ENCODE measurements at places on chromosomes 5 and 9. TPM values are rescaled to one million over a fixed set of nuclear protein-coding genes. Genes with fewer than 3 reads are reported as not detected.

DNA sequence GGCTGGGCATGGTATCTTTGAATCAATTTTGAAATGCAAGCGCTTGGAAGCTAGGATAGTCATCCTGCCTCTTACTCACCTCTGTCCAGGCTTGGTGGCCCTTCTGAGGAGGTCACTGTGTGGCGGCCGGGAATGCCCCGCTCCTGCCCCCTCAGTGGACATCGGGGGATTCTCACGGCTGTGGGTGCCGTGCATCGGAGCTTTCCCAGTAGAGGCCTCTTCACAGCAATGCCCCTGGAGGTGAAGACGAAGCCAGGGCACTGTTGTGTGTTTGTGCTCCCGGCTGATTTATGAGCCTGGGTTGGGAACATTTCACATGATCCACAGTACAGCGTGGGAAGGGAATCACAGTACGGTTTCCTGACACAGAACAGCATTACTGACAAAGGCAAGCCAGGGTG lies 147.5 kb downstream of the NXNL2 start:
- H3K4me1 ChIP-seq, result peaks cover 4% of the 10 kb centered on the region
- H3K27me3 ChIP-seq, result no peaks in the 10 kb centered on the region
- H3K36me3 ChIP-seq, result no peaks in the 10 kb centered on the region
- H3K4me3 ChIP-seq, result no peak overlapping the region

DNA sequence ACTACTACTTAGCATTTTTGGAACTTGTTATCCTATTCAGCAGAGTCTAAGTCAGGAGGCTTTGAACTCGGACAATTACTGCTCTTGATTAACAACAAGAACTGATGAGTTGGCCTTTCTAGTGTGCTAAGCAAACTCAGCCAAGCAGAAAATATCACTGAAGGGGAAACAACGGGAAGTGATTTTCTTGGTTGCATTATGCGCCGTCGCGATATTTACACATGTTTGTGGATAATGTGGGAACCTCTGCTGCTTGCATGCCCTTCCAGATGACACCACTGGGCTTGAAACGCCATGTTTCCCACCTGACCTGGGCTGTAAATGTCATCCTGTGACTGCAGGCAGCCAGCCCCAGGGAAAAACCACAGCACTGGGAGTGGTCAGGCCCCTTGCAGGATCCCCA lies 205.5 kb downstream of the PAX5 start:
- H3K27ac ChIP-seq, result no peak overlapping the region
- no peaks in the 10 kb centered on the region for H3K4me1 ChIP-seq
- H3K4me3 ChIP-seq, result no peak overlapping the region
- H3K27me3 ChIP-seq, result peaks cover 10% of the 10 kb centered on the region
- DNase-seq, result no peak

GRCh38 chr9:69542942-69543704 lies 129.0 kb downstream of the APBA1 start:
- no peaks in the 10 kb centered on the region for H3K4me1 ChIP-seq
- no peaks in the 10 kb centered on the region for H3K27me3 ChIP-seq
- no peak overlapping the region for H3K4me3 ChIP-seq

DNA sequence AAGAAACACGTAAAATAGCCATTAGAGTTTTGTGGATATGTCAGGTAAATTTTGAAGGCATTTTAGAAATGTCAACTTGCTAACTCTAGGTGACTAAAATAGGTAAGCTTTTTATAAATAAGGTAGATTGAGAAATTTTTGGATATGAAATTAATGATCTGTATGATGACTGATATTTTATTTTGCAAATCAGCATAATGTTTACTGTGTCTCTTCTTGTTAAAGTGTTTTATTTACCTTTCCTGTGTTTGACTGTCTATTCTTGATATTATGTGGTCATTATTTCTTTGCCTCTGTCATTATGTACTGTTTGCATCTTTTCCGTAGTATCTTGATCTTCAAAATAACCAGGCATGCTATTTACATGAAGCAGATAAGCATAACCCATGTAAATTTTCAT lies 58.4 kb downstream of the ZCCHC7 start:
- H3K27me3 ChIP-seq, result no peaks in the 10 kb centered on the region
- no peak overlapping the region for H3K4me3 ChIP-seq
- no peaks in the 10 kb centered on the region for H3K4me1 ChIP-seq
- no peak for DNase-seq
- no peaks in the 10 kb centered on the region for H3K36me3 ChIP-seq

Gene TRIP13
- total RNA-seq, result 2.1 TPM

- no peaks in the 10 kb centered on the region for H3K4me1 ChIP-seq
- H3K36me3 ChIP-seq, result no peaks in the 10 kb centered on the region
- DNase-seq, result peak; percentile 15
- H3K27me3 ChIP-seq, result no peaks in the 10 kb centered on the region
- no peak overlapping the region for H3K4me3 ChIP-seq
Measured at GRCh38 chr5:59496524-59497134, 396.9 kb downstream of the PDE4D start.

- no peaks in the 10 kb centered on the region for H3K27me3 ChIP-seq
- no peak for DNase-seq
- no peak overlapping the region for H3K4me3 ChIP-seq
- no peaks in the 10 kb centered on the region for H3K4me1 ChIP-seq
- no peak overlapping the region for H3K27ac ChIP-seq
- no peaks in the 10 kb centered on the region for H3K36me3 ChIP-seq
Measured at GRCh38 chr9:137955586-137955985, 78.0 kb downstream of the CACNA1B start.

Gene IL17B
- total RNA-seq, result not detected

DNA sequence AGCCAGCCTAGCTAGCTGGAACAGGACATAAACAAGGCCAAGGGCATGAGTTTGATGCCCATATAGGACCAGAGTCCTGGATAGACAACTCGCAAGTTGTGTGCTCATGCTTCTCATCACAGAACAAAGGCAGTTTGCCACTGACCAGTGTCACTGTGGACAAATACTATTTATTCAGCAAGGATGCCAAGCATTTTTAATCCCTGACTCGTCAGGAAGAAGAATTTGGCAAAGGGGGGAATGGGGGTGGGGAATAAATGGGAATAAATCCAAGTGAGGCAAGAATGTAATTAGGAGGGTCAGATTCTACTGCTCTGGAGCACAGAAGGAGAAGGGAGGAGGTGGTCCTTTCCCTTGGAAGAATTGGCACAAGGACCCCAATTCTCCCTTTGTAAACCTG lies 46.8 kb upstream of the ANKRD55 start:
- DNase-seq, result peak; percentile 78
- H3K27ac ChIP-seq, result no peak overlapping the region
- H3K36me3 ChIP-seq, result no peaks in the 10 kb centered on the region

DNA sequence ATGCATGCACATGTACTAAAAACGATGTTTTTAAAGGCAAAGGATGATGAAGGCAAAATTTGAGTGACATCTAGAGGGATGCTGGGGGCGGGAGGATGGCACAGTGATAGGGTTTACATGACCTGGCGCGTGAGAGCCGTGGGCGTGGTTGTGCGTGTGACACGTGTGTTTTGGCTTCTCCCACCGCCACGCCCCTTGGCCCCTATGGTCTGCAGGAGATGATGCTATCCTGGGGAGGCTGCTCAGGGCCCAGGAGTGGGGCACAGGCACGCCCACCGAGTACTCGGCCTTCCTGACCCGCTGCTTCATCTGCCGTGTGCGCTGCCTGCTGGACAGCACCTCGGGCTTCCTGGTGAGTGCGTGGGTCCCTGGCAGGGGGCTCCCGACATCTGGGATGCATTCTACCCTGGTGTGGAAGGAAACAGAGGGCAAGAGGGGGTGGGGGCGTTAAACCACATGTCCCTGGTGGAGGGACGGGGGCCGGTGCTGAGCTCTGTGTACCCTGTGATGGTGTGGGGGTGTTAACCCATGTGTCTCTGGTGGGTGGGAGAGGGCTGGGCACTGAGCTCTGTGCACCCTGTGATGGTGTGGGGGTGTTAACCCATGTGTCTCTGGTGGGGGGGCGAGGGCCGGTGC lies 19.2 kb upstream of the EXOC3 start:
- no peaks in the 10 kb centered on the region for H3K4me1 ChIP-seq
- H3K4me3 ChIP-seq, result no peak overlapping the region
- no peak overlapping the region for H3K27ac ChIP-seq
- peaks cover 21% of the 10 kb centered on the region for H3K36me3 ChIP-seq

GRCh38 chr9:130088051-130088450 lies 34.3 kb downstream of the GPR107 start:
- no peaks in the 10 kb centered on the region for H3K4me1 ChIP-seq
- no peak for DNase-seq
- H3K4me3 ChIP-seq, result no peak overlapping the region

Gene ADCY2
- under 0.01 TPM for total RNA-seq

DNA sequence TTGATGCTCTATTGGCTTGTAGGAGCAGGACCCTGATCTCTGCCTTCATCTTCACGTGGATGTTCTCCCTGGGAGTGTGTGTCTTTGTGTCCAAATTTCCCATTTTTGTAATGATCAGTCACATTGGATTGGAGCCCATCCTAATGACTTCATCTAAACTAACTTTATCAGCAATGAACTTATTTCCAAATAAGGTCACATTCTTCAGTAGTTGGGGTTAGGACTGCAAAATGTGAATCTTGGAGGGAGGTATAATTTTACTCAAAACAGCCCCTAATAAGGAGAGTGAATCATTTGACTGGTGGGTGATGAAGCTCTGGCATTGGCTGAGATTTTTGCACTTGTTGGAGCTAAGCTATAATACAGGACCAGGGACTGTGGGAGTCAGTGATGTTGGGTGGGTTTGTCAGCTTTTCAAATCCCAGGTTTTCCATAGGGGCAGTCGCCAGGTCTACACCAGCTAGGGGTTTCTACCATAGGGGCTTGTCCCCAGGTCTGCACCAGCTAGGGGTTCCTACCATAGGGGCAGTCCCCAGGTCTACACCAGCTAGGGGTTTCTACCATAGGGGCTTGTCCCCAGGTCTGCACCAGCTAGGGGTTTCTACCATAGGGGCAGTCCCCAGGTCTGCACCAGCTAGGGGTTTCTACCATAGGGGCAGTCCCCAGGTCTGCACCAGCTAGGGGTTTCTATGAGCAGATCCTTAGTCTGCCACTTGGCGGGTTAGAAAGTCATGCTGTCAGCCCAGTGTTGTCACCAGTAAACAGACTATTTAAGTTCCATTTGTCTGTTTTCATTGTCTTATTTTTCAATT lies 382.6 kb upstream of the DAP start:
- no peaks in the 10 kb centered on the region for H3K27me3 ChIP-seq
- H3K27ac ChIP-seq, result no peak overlapping the region
- no peak overlapping the region for H3K4me3 ChIP-seq
- no peaks in the 10 kb centered on the region for H3K4me1 ChIP-seq
- H3K36me3 ChIP-seq, result no peaks in the 10 kb centered on the region

Gene ALDH1A1
- total RNA-seq, result 45.2 TPM

Gene PCA3
- total RNA-seq, result not detected

GRCh38 chr9:115849679-115850412 lies 303.7 kb upstream of the PAPPA start:
- no peak overlapping the region for H3K27ac ChIP-seq
- H3K4me3 ChIP-seq, result no peak overlapping the region
- H3K4me1 ChIP-seq, result no peaks in the 10 kb centered on the region

GRCh38 chr9:137281345-137282116 lies 4.0 kb downstream of the TOR4A start:
- no peak overlapping the region for H3K27ac ChIP-seq
- H3K36me3 ChIP-seq, result peaks cover 17% of the 10 kb centered on the region
- no peak for DNase-seq
- peaks cover 8% of the 10 kb centered on the region for H3K4me1 ChIP-seq
- no peaks in the 10 kb centered on the region for H3K27me3 ChIP-seq
- no peak overlapping the region for H3K4me3 ChIP-seq

Gene ANKRD20A1
- under 0.01 TPM for total RNA-seq

DNA sequence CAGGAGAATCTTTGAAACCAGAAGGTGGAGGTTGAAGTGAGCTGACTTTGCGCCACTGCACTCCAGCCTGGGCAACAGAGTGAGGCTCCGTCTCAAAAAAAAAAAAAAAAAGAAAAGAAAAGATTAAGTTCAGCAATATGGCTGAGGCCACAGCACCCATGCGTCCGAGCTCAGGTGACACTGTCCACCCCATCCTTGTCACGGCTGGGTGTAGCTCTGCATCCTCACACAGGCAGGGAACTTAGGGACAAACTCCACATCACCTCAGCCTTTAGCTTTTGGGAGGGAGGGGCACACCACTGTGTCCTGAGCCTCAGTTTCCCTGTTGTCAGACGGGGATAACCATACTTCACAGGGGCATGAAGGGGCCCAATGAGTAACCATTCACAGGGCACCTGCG lies 15.5 kb downstream of the FGD3 start:
- H3K4me1 ChIP-seq, result no peaks in the 10 kb centered on the region
- H3K36me3 ChIP-seq, result no peaks in the 10 kb centered on the region
- H3K27me3 ChIP-seq, result no peaks in the 10 kb centered on the region
- H3K4me3 ChIP-seq, result no peak overlapping the region

Gene PLAC8L1
- not detected for total RNA-seq

- no peaks in the 10 kb centered on the region for H3K27me3 ChIP-seq
- H3K27ac ChIP-seq, result no peak overlapping the region
- no peak overlapping the region for H3K4me3 ChIP-seq
- H3K4me1 ChIP-seq, result no peaks in the 10 kb centered on the region
- no peaks in the 10 kb centered on the region for H3K36me3 ChIP-seq
Measured at GRCh38 chr5:175746851-175747250, 89.0 kb downstream of the HRH2 start.

GRCh38 chr5:133821311-133821741 lies 147.1 kb downstream of the C5orf15 start:
- no peak overlapping the region for H3K27ac ChIP-seq
- no peaks in the 10 kb centered on the region for H3K36me3 ChIP-seq
- no peaks in the 10 kb centered on the region for H3K4me1 ChIP-seq
- H3K27me3 ChIP-seq, result no peaks in the 10 kb centered on the region

GRCh38 chr9:76099516-76099915 lies 209.0 kb downstream of the PCSK5 start:
- H3K36me3 ChIP-seq, result no peaks in the 10 kb centered on the region
- no peak overlapping the region for H3K27ac ChIP-seq

DNA sequence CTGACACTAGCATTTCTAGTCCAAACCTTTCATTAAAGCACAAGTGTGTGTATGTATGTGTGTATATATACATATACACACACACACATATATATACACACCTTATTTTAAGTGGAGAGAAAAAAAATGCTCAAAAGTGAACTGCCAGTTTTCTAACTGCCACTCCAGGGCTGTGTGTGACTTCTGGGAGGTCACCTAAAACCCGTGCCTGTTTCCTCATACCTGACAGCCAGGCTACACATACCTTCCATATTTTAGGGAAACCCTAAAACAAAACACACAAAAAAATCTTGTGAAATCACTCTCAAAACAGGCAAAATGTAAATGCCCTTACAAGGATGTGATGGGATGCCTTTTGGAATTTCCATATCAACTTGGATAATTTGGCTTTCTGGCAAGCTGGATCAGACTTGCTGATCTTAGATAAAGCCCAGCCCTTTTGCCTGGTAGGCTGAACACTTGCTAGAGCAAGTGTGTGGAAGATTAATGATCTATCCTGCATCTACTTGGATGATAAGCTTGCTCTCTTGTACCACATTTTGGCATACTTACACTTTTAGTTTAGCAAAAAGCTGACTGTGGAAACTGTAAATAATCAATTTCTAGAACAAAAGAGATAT lies 127.8 kb downstream of the GNAQ start:
- H3K36me3 ChIP-seq, result no peaks in the 10 kb centered on the region
- no peaks in the 10 kb centered on the region for H3K27me3 ChIP-seq
- H3K4me1 ChIP-seq, result peaks cover 6% of the 10 kb centered on the region
- no peak overlapping the region for H3K4me3 ChIP-seq
- no peak for DNase-seq

- no peak overlapping the region for H3K4me3 ChIP-seq
- no peak for DNase-seq
- peaks cover 2% of the 10 kb centered on the region for H3K4me1 ChIP-seq
- H3K27me3 ChIP-seq, result no peaks in the 10 kb centered on the region
- no peaks in the 10 kb centered on the region for H3K36me3 ChIP-seq
Measured at GRCh38 chr9:74765481-74765971, 122.2 kb downstream of the TRPM6 start.

GRCh38 chr9:89743216-89743572 lies 138.4 kb downstream of the GADD45G start:
- no peaks in the 10 kb centered on the region for H3K4me1 ChIP-seq
- H3K27me3 ChIP-seq, result no peaks in the 10 kb centered on the region
- H3K36me3 ChIP-seq, result no peaks in the 10 kb centered on the region
- H3K4me3 ChIP-seq, result no peak overlapping the region
- H3K27ac ChIP-seq, result no peak overlapping the region

Gene OLFM1
- 2.0 TPM for total RNA-seq
